Breast epithelium (tissue), 4 donors: ENCODE measurements at places on chromosomes 6 and 20. TPM values are rescaled to one million over a fixed set of nuclear protein-coding genes. Genes with fewer than 3 reads are reported as not detected.

GRCh38 chr6:158619922-158620801, 24.4 kb downstream of the DYNLT1 start:
- H3K27ac ChIP-seq: no peak overlapping the region
- H3K36me3 ChIP-seq: no peaks in the 10 kb centered on the region
- H3K4me3 ChIP-seq: no peak overlapping the region
- H3K27me3 ChIP-seq: no peaks in the 10 kb centered on the region

SLC25A27 gene
- 27.0 TPM for total RNA-seq

MAFB gene
- 43.9 TPM for total RNA-seq

DNA sequence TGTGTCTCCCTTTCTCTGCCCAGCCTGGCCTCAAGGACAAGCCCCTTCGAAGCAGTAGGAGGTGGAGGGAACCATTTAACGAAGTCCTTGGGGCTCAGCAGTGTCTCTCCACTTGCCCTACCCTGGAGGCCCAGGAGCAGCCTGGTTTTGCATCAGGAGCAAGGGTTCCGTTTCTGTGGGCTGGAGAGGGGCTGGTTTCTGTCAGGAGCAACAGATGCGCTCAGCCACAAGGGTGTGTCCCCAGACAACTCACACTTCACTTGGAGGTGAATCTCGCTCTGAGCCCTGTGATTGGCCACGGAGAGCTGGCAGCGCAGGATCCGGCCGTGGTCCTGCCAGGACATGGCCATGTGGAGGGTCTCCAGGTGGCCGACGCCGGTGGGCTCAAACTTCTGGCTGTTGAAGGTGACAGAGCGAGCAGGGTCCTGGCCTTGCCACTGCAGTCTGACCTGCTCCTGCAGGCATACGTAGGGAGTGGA, 6.9 kb downstream of the SIGLEC1 start:
- H3K27me3 ChIP-seq: no peaks in the 10 kb centered on the region
- no peak for DNase-seq
- H3K4me3 ChIP-seq: no peak overlapping the region
- H3K36me3 ChIP-seq: no peaks in the 10 kb centered on the region
- no peaks in the 10 kb centered on the region for H3K4me1 ChIP-seq

- H3K4me3 ChIP-seq: no peak overlapping the region
- no peak overlapping the region for H3K27ac ChIP-seq
- H3K27me3 ChIP-seq: no peaks in the 10 kb centered on the region
These were observed 27.6 kb downstream of the CDH26 start for GRCh38 chr20:59985864-59986263.

KCNQ2 gene
- not detected for total RNA-seq

ZNF165 gene
- total RNA-seq: 2.0 TPM

ACTL10 gene
- 3.4 TPM for total RNA-seq

DNA sequence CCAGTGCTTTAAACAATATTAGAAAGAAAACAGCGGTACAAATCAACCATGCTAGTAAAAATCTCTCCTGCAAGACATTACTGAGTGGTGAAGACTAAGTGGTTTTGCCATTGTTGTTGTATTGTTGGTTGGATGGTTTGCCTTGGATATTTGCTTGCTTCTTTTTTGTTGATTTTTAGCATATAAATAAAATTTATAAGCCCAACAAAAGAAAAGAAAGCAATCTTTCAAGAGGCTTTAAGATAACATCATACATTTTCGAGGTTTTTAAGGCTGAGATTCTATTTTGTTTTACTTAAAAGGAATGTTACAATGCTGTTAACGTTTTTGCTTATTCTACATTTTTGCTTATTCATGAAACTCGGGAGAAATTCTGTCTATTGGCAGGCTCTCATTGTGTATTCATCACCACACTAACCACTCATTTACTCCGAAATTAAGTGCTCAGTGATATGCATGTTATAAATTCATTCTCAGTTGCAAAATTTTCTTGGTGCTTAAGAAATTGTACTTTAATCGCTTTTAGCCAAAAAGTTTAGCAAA, 139.1 kb downstream of the LAMA2 start:
- no peak for DNase-seq
- H3K4me1 ChIP-seq: no peaks in the 10 kb centered on the region
- no peaks in the 10 kb centered on the region for H3K27me3 ChIP-seq
- H3K27ac ChIP-seq: no peak overlapping the region

SOX4 gene
- total RNA-seq: 71.0 TPM

DNA sequence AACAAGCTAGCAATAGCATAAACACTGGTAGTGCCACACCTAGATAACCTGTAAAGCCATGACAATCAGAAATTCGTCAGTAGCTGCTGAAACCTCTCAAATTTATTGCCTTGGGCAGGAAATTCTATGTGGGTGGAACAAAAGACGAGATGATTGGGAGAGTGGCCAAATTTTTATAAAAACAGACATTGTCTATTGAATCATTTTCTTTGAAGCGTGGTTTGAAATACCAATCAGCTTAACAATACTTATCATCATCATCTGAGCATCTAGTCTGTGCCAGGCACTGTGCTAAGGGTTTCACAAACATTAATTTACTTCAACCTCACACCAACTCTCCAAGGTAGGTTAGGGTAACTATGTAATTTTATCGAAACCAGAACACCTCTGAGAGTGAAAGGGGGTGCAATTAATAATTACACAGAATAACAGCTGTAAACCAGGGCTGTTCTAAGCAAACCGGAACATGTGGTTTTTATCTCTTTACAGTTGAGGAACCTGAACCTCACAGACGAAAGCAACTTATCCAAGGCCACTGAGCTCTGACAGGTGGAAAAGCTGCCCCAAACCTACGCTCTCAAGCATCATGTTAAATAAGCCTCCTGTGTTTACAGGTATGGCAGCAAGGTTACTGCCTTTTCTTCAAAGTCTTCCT, 43.4 kb downstream of the NHSL1 start:
- DNase-seq: no peak
- peak overlapping the region; percentile 56 for H3K27ac ChIP-seq

- H3K36me3 ChIP-seq: no peaks in the 10 kb centered on the region
- no peak overlapping the region for H3K4me3 ChIP-seq
- DNase-seq: no peak
- no peaks in the 10 kb centered on the region for H3K27me3 ChIP-seq
- no peak overlapping the region for H3K27ac ChIP-seq
- no peaks in the 10 kb centered on the region for H3K4me1 ChIP-seq
These were observed 119.9 kb downstream of the RNF144B start for GRCh38 chr6:18507018-18507415.

- no peaks in the 10 kb centered on the region for H3K27me3 ChIP-seq
- no peak for DNase-seq
- no peaks in the 10 kb centered on the region for H3K36me3 ChIP-seq
- no peak overlapping the region for H3K4me3 ChIP-seq
- no peak overlapping the region for H3K27ac ChIP-seq
These were observed 91.6 kb upstream of the RIPOR2 start for GRCh38 chr6:25027221-25027916.

SLC24A3 gene
- total RNA-seq: 12.3 TPM

- H3K4me3 ChIP-seq: no peak overlapping the region
- H3K27ac ChIP-seq: peak overlapping the region; percentile 75
- no peaks in the 10 kb centered on the region for H3K36me3 ChIP-seq
- no peaks in the 10 kb centered on the region for H3K27me3 ChIP-seq
- no peak for DNase-seq
- peaks cover 7% of the 10 kb centered on the region for H3K4me1 ChIP-seq
These were observed 45.8 kb downstream of the ZMYND8 start for GRCh38 chr20:47310729-47311128.

GRCh38 chr6:150142097-150142669, 661 bp upstream of the PPP1R14C start:
- H3K27me3 ChIP-seq: peaks cover 54% of the 10 kb centered on the region
- H3K4me1 ChIP-seq: peaks cover 9% of the 10 kb centered on the region
- DNase-seq: no peak
- H3K4me3 ChIP-seq: peak overlapping the region; percentile 42
- H3K27ac ChIP-seq: peak overlapping the region; percentile 69
- no peaks in the 10 kb centered on the region for H3K36me3 ChIP-seq

DNA sequence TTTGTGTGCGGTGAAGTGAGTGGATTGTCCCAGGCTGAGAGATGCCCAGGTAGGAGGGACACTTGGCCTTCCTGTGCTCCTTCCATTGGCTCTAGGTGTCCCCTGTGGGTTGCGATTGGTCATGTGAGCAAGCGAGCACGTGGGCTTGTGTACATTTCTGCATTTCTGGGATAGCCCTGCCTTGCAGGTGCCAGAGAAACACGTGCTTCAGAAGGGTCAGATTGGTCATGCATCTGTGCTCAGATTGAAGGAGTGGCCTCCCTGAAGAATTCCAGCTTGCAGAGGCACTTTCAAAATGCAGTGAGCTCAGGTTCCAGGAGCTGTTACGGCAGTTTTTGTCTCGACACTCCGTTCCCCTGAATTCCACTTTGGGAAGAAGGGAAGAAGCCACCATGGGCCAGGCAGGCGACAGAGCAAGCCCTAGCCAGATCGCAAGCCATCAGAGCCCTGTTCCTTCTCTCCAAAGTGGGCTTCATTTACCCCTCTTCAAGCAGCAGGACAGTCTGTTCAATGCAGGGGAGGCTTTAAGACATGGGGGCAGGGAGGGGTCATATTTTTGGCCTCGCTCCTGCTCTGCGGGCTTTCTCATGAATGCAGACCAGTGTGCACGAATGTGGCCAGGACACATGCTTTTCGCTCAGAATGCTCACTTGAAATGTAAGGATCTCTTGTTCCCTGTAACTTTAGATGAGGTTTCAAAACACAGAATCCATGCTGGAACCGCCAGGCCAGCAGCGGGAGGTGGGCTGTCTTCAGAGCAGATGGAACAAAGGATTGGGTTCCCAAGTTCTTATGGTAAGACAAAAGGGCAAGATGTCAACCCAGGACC, 78.6 kb upstream of the AKAP12 start:
- no peaks in the 10 kb centered on the region for H3K36me3 ChIP-seq
- H3K27me3 ChIP-seq: no peaks in the 10 kb centered on the region
- no peak overlapping the region for H3K4me3 ChIP-seq
- no peak overlapping the region for H3K27ac ChIP-seq
- no peaks in the 10 kb centered on the region for H3K4me1 ChIP-seq
- no peak for DNase-seq

- DNase-seq: no peak
- no peak overlapping the region for H3K4me3 ChIP-seq
- H3K27me3 ChIP-seq: no peaks in the 10 kb centered on the region
- no peaks in the 10 kb centered on the region for H3K36me3 ChIP-seq
- no peaks in the 10 kb centered on the region for H3K4me1 ChIP-seq
- no peak overlapping the region for H3K27ac ChIP-seq
These were observed 36.1 kb upstream of the OPRM1 start for GRCh38 chr6:154002894-154003293.

- no peaks in the 10 kb centered on the region for H3K4me1 ChIP-seq
- no peak overlapping the region for H3K27ac ChIP-seq
- no peaks in the 10 kb centered on the region for H3K27me3 ChIP-seq
- H3K4me3 ChIP-seq: no peak overlapping the region
- H3K36me3 ChIP-seq: no peaks in the 10 kb centered on the region
These were observed 107.2 kb upstream of the BTBD3 start for GRCh38 chr20:11810311-11811083.

COL21A1 gene
- 2.9 TPM for total RNA-seq
